ENCODE measurements at places on chromosomes 6 and 20. TPM values are rescaled to one million over a fixed set of nuclear protein-coding genes. Genes with fewer than 3 reads are reported as not detected.

C6orf52 gene
- total RNA-seq: not detected

ZNF831 gene
- total RNA-seq: 0.47 TPM

GRCh38 chr20:60116128-60116909 is 158.1 kb downstream of the CDH26 start:
- no peak for DNase-seq

GRCh38 chr6:155832596-155832995 is 377.0 kb upstream of the NOX3 start:
- DNase-seq: no peak

GRCh38 chr6:22248513-22249308 is 48.1 kb downstream of the PRL start:
- DNase-seq: no peak

DNA sequence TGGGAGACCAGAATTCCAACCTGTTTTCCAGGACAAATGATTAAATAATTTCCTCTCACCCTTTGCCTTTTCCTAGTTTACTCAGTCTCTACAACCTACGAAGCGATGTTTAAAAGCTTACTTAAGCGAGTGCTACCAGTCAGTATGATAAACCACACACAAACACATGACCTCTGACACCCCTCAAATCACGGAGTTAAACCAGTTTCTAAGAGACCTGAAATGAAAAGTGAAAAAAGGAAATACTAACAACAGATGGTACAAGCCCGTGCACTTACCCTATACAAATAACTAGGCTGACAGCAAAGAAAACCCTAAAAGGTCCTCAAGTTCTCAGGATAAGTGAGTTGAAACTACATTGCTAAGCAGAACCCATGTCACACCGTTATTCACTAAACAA is 7.7 kb downstream of the TNFRSF21 start:
- DNase-seq: no peak

GRCh38 chr20:63096681-63097335 is 90.0 kb upstream of the BHLHE23 start:
- DNase-seq: peak; percentile 16

DNA sequence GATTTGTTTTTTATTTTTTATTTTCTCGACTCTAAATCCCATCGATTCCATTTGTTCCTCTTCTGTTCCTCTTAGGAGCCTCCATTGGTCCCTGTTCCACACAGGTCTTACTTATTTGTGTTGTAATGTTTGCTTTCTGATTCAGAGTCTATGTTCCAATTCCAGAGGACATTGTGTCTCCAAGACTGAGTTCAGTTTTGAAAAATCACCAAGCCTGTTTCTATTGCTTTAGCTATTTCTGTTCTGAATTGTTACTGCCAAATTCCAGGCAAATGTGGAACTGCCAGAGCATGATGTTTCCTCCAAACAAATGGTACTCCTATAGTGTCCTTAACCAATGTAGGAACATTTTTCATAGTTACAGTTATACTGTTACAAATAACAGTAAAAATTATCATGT is 270.9 kb upstream of the SPTLC3 start:
- no peak for DNase-seq

DNA sequence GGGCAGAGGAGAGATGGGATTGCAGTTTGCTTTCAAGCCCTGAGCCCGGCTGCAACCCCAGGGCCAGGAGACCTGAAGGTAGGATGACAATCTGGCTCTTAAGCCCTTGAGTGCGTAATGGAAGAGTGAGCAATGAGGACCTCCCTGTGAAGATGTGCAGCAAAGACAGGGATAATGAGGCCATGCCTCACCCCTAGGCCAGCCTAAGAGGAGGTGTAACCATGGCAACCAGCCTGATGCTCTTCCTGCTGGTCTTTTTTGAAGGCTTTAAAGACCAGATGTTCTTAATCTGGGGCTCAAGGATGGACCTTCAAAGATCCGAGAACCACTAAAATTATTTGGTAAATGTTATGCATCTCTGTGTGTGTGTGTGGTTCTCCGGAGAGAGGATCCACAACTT is 8.2 kb downstream of the ARHGAP40 start:
- no peak for DNase-seq

DNA sequence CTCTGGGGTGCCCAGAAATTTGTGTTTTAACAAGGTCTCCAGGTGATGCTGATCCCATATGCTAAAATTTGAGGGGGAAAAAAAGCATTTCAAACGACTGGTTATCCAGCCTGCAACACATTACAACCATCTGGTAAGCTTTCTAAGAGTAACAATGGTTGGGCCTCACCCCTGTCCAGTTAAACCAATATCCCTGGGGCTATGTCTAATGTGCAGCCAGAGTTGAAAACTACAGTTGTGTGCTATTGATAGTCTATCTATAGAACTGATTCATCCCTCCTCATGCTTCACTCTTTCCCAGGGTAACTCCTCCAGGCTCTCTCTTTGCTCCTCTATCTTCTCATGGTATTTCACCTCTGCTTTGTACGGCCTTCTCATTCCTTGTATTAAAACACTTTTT is 458.3 kb downstream of the MMUT start:
- no peak for DNase-seq

Measured in left cardiac atrium (tissue), 4 donors.